ENCODE measurements at places on chromosomes 13 and 19.

DNA sequence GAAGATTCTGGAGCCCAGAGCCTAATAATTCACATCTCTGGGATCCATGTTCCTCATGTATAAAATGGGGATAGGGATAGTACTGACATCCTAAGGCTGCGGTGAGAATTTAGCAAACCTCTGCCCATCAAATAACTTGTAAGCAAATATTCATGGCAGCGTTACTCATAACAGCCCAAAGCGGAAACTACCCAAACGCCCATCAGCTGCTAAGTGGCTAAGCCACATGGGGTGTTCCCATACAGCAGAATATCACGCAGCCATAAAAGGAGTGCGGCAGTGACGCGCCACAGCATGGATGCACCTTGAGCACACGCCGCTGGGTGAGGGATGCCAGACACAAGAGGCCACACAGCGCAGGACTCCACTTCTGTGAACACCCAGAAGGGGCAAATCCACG, 19.7 kb downstream of the VRK3 start:
- no peak for DNase-seq

GRCh38 chr13:53005626-53006025, 23.0 kb upstream of the OLFM4 start:
- DNase-seq, result no peak

GRCh38 chr19:35266520-35267352, 2.0 kb upstream of the USF2 start:
- DNase-seq, result no peak

DNA sequence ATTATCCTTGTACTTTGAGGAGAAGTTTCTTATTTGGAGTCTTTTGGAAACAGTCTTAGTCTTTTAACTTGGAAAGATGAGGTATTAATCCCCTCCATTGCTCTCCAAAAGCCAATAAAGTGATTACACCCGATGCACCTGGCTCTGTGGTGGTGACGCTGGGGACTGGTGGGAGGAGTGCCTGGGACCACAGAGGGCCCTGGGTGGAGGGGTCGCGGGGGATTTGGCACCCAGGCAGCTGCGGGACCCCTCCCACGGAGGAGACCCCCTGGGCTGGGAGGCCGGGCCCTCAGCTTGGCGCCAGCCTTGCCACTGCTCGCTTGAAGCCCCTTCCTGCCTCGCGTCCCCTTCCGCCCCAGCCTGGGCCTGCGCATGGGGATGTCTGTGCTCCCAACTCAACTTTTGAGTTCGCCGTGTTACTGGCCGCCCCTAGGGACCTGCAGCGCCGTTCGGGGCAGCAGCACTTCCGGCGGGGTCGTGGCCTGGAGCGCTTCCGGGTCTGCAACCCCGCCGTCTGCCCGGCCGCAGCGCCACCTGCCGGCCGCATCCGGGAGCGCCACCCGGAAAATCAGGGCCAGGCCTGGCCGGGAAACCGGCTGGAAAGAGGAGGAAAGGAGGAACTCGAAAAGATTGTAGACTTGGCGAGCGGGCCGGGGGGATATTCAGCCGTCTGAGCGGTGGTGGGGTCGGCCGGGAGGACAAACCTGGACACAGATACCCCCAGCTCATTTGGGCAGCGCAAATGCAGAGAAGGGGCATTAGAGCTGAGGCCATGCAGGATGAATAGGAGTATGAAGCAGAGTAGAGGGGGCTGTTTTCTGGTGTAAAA, 8.4 kb downstream of the PEAK3 start:
- peak; percentile 68 for DNase-seq

GRCh38 chr13:50123862-50124535, 108.8 kb downstream of the KCNRG start:
- DNase-seq, result peak; percentile 93

GRCh38 chr13:49652355-49653305, 24.3 kb downstream of the ARL11 start:
- DNase-seq, result peak; percentile 13

DNA sequence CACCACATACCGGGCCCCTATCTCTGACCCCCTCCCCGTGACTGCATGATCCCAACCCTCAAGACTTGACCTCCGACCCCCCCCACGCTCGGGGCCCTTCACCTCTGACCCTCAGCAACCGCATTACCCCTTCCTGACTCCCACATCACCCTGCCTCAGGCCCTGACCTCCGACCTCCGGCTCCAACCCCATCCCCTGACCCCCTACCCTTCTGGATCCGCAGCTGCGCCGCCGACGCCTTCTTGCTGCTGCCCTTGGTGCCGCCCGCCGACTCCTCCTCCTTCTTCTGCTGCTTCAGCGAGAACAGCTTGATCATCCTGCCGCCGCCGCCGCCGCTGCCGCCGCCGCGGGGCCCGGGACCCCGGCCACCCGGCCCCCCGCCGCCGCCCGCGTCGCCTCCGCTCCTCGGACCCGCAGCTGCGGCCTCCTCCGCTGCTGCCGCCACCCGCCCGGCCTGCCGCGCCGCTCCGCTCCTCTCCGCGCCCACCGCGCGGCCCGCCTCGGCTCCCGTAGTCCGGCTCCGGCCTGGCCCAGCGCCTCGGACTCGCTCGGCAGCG, at the start of gene UBE2M:
Gene UBE2M, minus strand, starts transcription at position 546 of the 557 bp plus-strand sequence. Its CDS starts 230 bp downstream, at position 316.
- DNase-seq, result no peak

DNA sequence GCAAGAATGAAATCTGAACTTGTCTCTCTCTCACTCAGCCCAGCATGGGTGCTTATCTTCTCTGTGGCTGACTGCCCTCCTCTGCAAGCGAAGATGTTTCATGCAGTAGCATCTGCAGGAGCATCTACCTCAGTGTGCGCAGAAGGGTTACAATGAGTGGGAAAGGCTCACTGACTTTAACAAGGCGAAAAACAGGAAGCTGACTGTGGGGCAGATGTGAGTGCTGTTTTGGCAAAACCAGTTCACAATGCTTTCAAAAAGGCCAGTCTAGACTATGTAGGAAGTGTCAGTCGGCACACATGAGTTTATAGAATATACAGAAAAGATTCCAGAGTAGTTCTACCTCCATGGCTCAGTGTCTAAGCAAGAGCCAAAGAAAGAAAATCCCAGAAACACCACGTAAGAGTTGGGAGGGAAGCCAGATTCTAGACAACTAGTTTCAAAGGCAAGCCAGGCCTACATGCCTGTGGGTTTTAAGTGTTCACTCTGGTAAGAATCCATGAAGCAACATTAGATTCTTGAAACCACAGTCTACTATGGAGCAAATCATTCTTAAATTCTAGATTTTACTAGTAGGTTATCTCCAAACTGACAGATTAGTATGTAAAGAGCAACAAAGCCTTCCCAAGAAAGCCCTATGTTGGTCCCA, 124.5 kb downstream of the ABCC4 start:
- no peak for DNase-seq

DNA sequence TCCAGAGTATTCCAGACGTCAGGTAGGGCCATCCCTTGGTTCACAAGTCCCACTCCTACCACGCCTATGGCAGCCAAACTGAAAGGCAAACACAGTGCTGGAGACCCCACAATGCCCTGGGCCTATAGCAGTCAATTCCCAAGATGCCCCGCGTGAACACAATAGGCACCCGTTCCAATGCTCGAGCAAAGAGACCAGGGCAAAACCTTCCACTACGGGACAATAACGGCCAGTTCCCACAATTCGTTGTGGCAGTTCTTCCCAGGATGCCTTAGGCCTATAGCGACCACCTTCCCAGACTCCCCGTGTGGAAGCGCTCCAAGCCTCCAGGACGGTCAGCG, 538 bp downstream of the ZNF428 start:
- peak; percentile 73 for DNase-seq

- peak; percentile 31 for DNase-seq
Observed at GRCh38 chr19:35030257-35031071, at the start of gene SCN1B. Gene SCN1B (plus strand): TSS chr19:35030470. CDS start chr19:35030821, 351 bp downstream.

DNA sequence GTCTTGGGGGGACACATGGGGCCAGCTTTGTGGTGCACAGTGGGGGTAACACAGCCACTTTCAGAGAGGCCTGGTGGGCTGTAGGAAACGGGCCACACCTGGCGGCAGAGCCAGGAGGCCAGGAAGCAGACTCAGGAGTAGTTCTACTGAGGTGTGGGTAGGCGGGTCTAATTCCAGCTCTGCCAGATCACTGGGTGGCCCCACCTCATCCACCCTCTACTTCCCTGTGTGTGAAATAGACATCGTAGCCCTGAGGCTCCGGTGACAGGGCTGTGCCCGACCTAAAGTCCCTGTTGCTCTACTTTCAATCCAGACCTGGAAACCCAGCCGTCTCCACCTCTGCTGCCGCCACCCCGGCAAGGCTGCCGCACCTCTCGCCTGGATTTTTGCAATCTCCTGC, 4.0 kb downstream of the NKPD1 start:
- DNase-seq, result no peak

DNA sequence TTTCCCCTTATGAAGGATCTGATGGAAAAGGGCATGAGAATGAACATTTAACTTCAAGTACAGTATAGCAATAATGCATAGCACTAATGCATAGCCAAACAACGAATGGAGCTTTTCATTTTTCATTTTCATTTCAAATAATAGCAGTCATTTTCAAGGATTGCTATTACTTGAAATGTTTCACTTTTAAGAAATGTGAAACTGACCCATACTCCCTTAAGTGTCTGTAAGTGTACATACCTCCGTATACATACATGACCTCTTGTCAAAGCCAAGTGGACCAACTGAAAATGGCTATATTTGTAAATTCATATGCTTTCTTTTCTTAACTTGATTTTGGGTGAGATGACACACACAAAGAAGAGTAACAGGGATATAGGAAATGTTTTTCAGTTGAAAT, 3.8 kb downstream of the RAP2A start:
- DNase-seq, result no peak

DNA sequence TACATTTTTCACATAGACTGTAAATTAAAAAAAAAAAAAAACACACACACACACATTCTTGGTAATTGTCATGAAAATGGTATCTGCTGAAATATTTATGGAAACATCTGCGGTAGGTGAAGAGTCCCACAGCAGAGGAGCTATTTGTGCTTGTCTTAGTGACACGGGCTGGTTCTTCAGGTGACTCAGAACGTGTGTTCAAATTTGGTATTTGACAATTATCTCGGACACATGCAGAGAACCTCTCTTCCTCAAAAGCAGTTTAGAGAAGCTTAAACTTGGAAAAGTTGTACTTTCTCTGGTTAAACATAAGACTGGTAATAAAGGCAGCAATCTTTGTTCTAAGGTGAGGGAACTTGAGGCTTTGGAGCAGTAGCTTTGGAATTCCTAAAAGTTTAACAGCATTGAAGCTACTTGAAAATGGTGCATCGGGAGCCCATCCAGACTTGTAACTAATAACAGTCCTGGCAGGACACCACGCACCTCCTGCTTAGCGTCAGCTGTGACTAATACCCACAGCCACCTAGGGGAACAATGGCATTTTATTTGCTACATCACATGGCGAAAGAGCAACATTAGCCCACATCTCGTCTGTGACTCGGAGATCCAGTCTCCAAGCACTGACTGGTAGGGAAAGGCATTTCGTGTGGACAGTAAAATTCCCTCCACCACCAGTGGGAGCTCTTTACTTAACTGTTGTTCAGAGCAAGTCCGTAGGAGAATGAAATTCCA, 1505.1 kb upstream of the SLC10A2 start:
- DNase-seq, result peak; percentile 86
